ENCODE measurements at places on chromosomes 7 and 10. TPM values are rescaled to one million over a fixed set of nuclear protein-coding genes. Genes with fewer than 3 reads are reported as not detected.

- peaks cover 2% of the 10 kb centered on the region for H3K27me3 ChIP-seq
- H3K4me1 ChIP-seq, result no peaks in the 10 kb centered on the region
- DNase-seq, result no peak
- H3K27ac ChIP-seq, result no peak overlapping the region
- H3K4me3 ChIP-seq, result no peak overlapping the region
Observed at GRCh38 chr7:43742692-43743091, 13.4 kb upstream of the COA1 start.

GRCh38 chr7:44393238-44394111 is 68.1 kb upstream of the CAMK2B start:
- no peak overlapping the region for H3K27ac ChIP-seq
- no peaks in the 10 kb centered on the region for H3K27me3 ChIP-seq
- H3K4me3 ChIP-seq, result no peak overlapping the region

- no peak overlapping the region for H3K27ac ChIP-seq
- H3K36me3 ChIP-seq, result no peaks in the 10 kb centered on the region
- H3K27me3 ChIP-seq, result peaks cover 6% of the 10 kb centered on the region
- DNase-seq, result no peak
- H3K4me1 ChIP-seq, result peaks cover 10% of the 10 kb centered on the region
Observed at GRCh38 chr7:22267930-22268615, 88.9 kb downstream of the RAPGEF5 start.

- DNase-seq, result peak; percentile 20
- no peaks in the 10 kb centered on the region for H3K27me3 ChIP-seq
- H3K36me3 ChIP-seq, result no peaks in the 10 kb centered on the region
- H3K4me3 ChIP-seq, result no peak overlapping the region
- H3K4me1 ChIP-seq, result no peaks in the 10 kb centered on the region
Observed at GRCh38 chr10:89182894-89183293, 24.2 kb downstream of the CH25H start.

- no peaks in the 10 kb centered on the region for H3K36me3 ChIP-seq
- no peak for DNase-seq
- peaks cover 6% of the 10 kb centered on the region for H3K27me3 ChIP-seq
Observed at GRCh38 chr7:141915565-141915964, 634 bp upstream of the OR9A4 start.

DNA sequence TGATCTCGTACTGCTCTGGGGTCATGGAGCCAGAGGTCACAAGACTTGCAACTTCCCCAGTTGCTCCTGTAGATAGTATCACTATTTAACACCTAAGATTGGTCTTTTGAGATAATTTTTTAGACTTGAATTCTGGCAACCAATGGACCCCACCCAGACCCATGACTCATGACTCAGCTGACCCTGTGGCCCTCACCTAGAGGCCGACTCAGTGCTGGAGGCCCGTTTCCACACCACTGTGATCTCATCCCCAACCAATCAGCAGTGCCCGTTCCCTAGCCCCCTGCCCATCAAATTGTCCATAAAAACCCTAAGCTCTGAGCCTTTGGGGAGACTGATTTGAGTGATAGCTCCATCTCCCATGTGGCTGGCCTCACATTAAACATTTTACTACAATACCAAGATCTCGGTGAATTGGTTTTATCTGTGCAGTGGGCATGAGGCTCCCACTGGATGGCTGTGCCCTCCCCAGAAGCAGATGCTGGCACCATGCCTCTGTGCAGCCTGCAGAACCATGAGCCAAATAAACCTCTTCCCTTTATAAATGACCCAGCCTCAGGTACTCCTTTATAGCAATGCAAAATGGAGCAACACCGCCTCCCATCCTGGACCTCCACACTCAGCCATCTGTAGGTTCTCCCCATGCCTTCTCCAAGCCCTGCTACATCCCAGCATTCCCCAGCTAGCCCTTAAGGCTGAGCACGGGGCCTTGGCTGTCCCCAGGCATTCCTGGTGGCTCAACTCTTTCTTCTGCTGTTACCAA is 98.8 kb downstream of the PRKAG2 start:
- no peak overlapping the region for H3K27ac ChIP-seq
- peaks cover 4% of the 10 kb centered on the region for H3K4me1 ChIP-seq
- DNase-seq, result no peak
- no peaks in the 10 kb centered on the region for H3K27me3 ChIP-seq
- no peaks in the 10 kb centered on the region for H3K36me3 ChIP-seq
- H3K4me3 ChIP-seq, result no peak overlapping the region

GRCh38 chr10:118541718-118542117 is 53.7 kb downstream of the PRLHR start:
- H3K4me1 ChIP-seq, result no peaks in the 10 kb centered on the region
- no peak overlapping the region for H3K4me3 ChIP-seq
- H3K27ac ChIP-seq, result no peak overlapping the region
- no peaks in the 10 kb centered on the region for H3K36me3 ChIP-seq

DNA sequence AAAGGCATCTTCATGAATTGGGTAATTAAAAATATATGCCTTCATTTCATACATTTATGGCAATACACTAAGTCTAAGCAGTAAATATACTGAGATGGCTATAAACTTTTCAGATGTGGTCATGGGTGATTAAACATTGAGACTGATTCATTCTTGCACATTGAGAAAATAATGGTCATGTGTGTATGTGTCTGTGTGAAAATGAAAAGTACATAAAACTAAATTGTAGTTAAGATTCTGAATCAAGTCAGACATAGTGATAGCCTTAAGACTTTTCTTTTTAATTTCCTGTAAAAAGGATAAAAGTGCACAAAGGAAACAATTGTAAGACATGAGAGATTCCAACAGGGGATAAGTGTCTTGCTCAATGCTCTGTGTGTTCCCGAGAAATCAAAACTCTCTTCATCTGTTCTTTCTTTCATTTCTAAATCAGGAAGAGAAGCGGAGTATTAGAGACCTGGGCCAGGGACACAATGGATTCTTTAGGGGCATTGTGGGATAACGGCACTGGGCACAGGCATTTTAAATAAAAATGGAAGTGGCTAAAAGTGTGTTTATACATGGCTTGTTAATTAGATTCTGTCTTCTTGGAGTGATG is 69.8 kb upstream of the AGR3 start:
- H3K27me3 ChIP-seq, result peaks cover 2% of the 10 kb centered on the region
- DNase-seq, result no peak
- H3K36me3 ChIP-seq, result peaks cover 7% of the 10 kb centered on the region
- H3K4me3 ChIP-seq, result no peak overlapping the region
- no peak overlapping the region for H3K27ac ChIP-seq

DNA sequence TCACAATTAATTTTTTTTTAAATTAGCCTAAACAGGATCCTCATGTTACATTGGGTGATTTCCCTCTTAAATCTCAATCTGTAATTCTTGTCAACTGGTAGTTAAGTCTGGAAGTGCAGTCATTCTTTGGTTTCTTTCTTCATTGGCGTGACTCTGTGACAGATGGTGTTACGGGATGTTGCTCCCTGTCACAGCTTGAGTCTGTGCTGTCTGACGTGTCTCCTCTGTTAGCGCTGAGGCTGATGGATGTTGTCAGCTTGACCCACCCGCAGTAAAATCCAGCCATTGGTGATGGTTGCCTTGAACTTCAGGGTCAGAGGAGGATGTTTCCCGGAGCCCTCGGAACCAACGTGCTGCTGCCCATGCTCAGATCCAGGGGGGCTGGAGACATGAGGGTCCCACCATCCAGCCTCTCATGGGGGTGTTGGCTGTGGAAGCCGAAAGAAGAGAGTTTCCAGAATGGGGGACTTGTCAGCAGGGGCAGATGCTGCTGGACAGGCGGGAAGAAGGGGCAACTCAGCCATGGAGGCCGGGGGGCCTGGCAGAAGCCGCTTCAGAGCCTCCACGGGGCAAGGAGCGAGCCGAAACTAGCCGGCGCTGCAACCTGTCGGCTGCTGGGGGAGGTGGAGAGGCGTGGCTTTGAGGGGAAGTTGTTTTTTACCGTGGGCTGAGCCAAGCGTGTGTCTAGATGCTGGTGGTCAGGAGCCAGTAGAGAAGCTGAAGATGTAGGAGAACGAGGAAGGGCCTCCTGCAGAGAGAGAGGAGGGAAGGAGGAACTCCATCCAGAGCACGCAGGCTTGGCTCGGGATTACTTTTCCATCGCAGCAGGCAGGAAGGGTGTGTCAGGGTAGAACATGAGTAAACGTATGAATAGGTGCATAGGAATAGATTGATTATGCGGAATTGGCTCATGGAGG is 3.5 kb downstream of the SUN1 start:
- peaks cover 26% of the 10 kb centered on the region for H3K36me3 ChIP-seq
- H3K4me1 ChIP-seq, result peaks cover 41% of the 10 kb centered on the region
- H3K4me3 ChIP-seq, result no peak overlapping the region
- H3K27ac ChIP-seq, result no peak overlapping the region

- no peaks in the 10 kb centered on the region for H3K27me3 ChIP-seq
- H3K36me3 ChIP-seq, result no peaks in the 10 kb centered on the region
- no peaks in the 10 kb centered on the region for H3K4me1 ChIP-seq
Observed at GRCh38 chr7:19375976-19376375, 230.8 kb upstream of the FERD3L start.

DNA sequence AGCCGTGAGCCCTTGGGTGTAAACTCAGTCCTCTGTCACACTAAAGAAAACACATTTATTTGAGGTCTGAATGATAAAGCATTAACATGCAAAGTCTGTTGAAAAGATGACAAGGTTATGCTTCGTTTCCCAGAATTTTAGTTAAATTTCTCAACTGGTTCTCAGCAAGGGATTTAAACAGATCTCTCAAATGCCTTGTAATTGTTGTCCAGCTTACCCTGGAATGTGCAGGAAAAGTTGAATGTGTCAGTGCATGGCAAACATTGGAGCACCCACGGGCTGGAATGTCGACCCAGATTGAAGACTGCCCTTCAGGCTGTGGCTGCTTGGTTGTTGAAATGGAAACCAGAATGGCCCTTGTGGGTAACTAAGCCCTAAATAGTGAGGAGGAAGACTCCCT is 191.8 kb downstream of the TRIL start:
- peaks cover 12% of the 10 kb centered on the region for H3K27me3 ChIP-seq
- no peaks in the 10 kb centered on the region for H3K36me3 ChIP-seq
- H3K4me1 ChIP-seq, result no peaks in the 10 kb centered on the region
- no peak for DNase-seq
- no peak overlapping the region for H3K4me3 ChIP-seq
- no peak overlapping the region for H3K27ac ChIP-seq

DNA sequence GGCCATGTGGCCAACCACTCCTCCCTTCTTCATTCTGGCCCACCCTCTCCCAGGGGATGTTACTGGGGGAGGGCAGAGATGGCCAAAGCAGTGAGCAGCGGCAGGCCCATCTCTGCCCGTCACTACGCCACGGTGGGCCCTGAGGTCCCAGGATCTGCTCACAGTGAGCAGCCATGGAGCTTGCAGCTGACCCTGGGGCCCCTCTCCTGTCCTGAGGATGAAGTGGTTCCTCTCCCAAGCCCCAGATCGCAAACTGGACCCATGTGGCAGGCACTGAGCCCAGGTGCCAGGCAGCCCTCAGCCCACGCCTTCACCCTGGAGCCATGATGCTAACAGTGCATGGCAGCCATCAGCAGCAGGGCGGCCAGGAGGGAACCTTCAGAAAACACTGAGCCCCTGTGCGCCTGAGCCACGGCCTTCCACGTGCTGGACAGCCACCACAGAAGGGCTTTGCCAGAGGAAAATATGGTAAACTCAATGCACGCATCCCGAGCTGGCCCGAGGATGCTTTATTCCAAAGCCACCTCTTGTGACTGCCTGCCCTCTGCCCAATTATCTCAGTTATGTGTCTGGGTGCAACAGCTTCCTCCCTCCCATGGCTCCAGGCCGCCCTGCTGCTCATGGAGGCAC is 485.7 kb downstream of the PTPRN2 start:
- H3K4me3 ChIP-seq, result no peak overlapping the region
- no peak for DNase-seq
- no peak overlapping the region for H3K27ac ChIP-seq
- no peaks in the 10 kb centered on the region for H3K4me1 ChIP-seq
- H3K36me3 ChIP-seq, result no peaks in the 10 kb centered on the region
- H3K27me3 ChIP-seq, result no peaks in the 10 kb centered on the region

The CC2D2B gene
- 0.23 TPM for total RNA-seq

The ATP6V0A4 gene
- total RNA-seq, result 0.19 TPM

The BMPR1A gene
- 8.7 TPM for total RNA-seq

The BEND7 gene
- total RNA-seq, result not detected

The SPDYE2B gene
- total RNA-seq, result not detected

All from activated CD4-positive, alpha-beta T cell treated with anti-CD3 and anti-CD28 coated beads for 36 hours (primary cell).